H4 (cell line): ENCODE measurements at places on chromosomes 3 and 15. TPM values are rescaled to one million over a fixed set of nuclear protein-coding genes. Genes with fewer than 3 reads are reported as not detected.

- DNase-seq = no peak
Measured at GRCh38 chr3:53795789-53796560, 50.2 kb downstream of the CHDH start.

GRCh38 chr3:71542521-71543370 is 40.8 kb downstream of the FOXP1 start:
- DNase-seq = peak; percentile 64

GRCh38 chr15:95742836-95743235 is 587.7 kb upstream of the NR2F2 start:
- no peak for DNase-seq

DNA sequence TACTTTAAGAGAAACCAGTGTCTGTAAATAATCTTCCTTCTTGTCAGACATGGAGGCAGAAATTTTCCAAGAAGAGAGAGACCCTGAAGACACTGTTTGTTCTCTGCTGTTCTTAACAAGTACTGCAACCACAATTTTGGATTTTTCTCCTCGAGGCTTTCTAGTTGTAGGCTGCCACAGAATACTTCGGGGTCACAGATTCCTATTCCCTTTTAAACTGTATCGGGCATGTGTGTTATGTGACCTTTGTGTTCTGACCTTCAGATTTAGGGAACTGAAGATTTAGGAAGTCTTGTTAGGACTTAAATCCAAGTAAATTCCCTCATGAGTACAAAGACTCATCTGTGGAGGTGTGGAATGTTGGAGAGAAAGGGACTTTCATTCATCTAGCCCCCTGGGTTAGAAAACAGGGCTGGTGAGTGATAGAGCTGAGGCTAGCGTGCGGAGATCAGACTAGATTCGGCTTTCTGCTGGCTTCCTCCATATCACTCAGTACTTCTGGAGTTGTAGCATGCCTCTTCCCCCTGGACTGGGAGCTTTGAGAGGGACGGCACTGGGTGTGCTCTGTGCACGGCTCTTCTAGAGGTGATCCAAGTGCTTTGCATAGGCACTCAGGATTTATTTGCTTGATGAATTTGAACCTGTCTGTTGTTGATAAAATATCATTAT is 237.0 kb downstream of the LPP start:
- DNase-seq = no peak

DNA sequence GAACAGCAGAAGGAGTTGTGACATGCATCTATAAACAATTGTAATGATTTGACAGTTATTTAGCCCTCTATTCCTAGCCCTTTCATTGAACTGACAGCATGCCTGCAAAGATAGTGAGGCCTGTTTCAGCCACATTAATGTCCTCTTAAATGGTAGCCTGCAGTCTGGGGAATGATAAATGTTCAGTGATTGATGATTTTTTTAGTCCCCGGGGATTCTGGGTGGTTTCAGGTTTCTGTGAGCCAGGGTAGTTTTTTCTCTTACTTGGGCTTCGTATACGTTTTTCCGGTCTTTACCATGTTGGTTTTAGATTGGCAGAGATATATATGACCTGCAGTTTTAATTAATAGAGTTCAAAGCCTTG is 172.0 kb downstream of the TCF12 start:
- DNase-seq = no peak

- DNase-seq = no peak
Measured at GRCh38 chr3:62101488-62101887, 271.9 kb downstream of the FEZF2 start.

- no peak for DNase-seq
Measured at GRCh38 chr3:162122405-162122804, 625.8 kb downstream of the OTOL1 start.

- DNase-seq = no peak
Measured at GRCh38 chr15:61893146-61893545, 167.1 kb downstream of the VPS13C start.

DNA sequence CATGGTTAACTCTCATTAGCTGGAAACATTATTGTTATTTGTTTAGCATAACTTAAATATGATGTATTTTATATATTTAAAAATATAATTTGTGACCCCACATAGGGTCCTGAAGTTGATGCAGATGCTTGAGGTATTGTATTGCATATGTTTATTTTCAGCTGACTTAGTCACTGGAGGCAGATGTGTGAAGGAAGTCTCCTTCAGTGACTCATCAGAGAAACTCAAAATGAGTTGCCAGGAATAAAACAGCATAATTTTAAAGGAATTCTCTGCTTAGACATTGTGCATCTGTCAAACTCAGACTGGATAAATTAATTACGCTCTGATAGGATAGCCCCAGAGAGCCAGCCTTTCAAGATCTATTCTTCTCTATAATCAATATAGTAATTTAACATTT is 7.9 kb upstream of the OR4F6 start:
- peak; percentile 69 for DNase-seq

DNA sequence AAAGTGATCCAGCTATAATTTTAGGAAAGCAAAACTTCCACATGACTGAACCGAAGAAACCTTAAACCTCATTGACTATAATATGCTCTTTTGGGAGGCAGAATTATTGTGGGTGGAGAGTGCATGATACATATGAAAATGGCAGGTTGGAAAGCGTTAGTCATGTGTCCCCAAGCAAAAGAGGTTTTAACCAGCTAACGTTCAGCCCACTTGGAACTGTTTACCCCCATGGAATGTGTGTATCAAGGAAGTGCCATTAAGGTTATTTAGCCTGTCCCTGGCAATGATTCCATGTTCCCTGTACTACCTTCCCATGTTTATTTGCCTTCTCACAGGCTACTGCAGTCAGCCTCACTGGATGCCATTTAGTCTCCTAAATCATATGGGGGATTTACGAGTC is 44.1 kb upstream of the LRRC58 start:
- DNase-seq = no peak

DNA sequence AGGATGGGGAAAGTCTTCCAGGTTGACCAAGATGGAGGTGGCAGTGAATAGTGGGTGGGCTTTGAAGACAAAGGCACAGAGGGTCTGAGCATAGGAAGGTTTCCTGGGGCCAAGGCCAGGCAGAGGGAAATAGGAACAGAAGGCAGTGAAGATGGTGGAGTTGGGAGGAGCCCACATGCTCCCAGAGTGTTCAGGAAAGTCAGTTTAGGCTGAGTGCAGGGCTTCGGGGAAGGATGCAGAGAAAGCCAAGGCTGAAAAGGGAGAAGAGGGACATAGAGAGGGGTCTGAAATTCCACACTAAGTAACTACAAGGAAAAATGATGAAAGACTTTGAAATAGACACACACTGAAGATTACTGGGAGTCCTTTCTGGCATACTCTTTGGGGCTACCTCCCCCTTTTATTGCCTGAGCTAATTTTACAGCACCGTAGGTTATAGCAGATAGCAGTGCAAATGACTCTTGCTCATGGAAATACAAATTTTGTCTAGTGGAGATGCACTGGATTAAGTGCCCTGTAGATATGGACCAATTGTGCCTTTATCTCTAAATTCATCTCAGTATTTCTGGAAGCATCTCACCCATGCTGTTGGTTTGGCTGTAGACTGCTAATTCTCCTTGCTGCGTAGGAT is 3.8 kb downstream of the CX3CR1 start:
- no peak for DNase-seq

DNA sequence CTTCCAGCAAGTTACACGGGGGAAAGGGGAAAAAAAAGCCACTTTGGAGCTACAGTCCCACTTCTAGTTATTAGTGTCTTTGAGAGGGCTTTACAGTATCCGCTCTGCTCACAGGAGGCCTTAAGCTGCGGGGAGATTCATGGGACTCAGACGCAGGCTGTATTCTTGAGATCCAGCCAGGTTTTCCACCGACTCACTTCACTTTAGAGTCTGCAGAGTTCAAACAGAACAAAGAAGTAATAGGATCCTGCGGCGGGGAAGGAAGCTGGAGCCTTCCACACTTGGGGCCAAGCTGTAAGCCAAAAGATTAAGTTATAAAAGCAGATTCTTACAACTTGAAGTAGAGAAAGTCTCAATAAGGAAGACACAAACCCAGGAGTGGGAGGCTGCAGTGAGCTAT is 60.2 kb upstream of the FAM174B start:
- DNase-seq = no peak

DNA sequence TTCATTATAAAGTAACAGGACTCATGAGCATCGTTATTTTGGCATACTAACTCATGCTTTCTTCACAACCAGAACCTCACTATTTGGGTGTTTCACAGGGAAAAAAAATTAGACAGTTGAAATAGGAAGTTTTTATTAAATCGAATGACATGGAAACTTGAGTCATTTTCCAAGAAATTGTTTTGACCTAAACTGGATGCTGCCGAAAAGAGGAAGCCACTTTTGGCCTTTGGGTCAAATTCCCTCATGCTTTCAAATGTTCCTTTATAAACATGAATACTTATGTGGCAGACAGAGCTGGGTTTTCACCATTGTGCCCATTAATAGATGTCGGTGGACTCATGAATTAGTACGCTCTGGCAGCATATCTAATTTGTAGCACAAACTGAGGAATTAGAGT is 224.9 kb downstream of the MCTP2 start:
- no peak for DNase-seq

GRCh38 chr15:40217166-40217824 is 21.6 kb upstream of the PAK6 start:
- peak; percentile 55 for DNase-seq

DNA sequence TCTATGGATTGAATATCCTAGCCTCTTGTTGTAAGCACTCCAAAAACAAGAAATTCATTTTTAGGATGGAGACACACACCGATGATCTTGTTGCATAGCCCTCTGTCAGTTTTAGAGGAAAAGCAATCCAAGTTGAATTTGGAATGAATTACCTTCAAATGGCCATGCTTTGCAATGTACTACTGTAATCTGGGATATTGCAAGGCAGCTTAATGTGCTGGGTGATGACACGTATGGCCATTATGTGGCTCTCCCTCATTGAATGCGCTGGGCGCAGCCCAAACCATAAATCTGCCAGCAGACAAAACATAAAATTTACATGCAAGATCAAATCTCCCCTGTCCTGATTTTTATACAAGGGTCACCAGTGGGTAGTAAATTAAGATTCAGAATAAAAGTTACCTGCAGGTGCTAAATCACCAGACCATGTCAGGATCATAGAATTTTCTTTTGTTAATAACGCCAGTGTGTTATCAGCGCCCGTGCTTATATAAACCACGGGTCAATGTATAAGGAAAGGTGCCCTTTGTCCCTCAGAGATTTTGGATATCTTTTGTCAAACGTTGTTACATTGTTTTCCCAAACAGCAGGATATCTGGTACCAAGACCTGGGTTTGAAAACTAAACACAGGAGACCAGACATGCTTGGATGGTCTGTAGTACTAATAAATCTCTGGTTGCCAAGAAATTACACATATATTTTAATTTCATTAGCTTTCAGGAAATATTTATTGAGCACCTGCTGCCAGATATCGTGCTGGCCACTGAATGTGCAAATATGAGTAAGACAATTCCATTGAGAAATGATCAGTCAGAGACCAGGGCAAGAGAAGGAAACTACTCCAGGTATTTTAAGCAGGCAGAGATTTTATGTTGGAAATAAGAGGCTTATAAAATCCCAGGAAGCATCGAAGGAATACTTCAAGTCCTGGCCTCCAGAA is 237.1 kb downstream of the EBLN2 start:
- no peak for DNase-seq

- no peak for DNase-seq
Measured at GRCh38 chr3:133988631-133989161, 41.0 kb downstream of the SLCO2A1 start.

DNA sequence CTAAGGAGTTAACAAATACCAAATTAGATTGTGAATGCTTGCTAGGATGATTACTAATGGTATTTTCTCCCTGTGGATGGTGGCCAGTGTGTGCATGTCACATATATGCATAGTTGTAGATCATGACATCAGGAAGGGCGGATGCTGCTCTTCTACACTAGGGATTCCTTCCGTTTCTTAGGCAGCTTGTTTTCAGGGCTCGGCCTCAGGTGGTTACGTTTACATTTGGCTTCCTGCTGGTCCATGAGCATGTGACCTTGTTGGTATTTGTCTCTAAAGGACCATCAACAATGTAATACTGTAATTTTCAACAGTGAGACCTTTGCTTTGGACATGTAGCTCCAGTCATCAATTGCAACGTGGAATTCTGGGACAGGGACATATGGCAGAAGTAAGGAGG is 221.4 kb downstream of the NR1D2 start:
- no peak for DNase-seq

DNA sequence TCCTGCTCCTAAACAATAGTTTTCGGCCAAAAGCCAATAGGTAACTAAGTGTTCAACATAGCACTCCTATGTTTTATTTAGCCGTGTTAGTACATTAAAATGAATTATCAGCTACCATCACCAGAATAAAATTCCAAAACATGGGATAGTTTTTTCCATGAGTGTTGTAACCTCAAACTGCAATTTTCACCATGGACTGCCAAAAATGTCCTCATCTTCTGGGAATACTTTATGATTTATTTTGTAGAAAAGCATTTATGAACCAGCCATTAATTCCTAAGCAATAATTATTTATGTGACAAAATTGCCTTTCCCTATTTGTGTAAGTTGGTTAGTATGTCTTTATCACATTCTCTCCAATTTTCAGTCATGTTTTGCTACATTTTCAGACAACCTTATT is 438.1 kb downstream of the NAALADL2 start:
- no peak for DNase-seq

- DNase-seq = no peak
Measured at GRCh38 chr3:29128001-29128400, 152.9 kb upstream of the RBMS3 start.

- no peak for DNase-seq
Measured at GRCh38 chr3:39505866-39506742, 38.6 kb downstream of the MOBP start.

- DNase-seq = no peak
Measured at GRCh38 chr3:165725296-165725695, 111.9 kb downstream of the BCHE start.

- no peak for DNase-seq
Measured at GRCh38 chr15:61381501-61381900, 152.4 kb upstream of the RORA start.

- no peak for DNase-seq
Measured at GRCh38 chr3:19744047-19744446, 190.0 kb downstream of the EFHB start.

GRCh38 chr15:42104095-42104891 is 9.9 kb upstream of the PLA2G4D start:
- DNase-seq = no peak

GRCh38 chr3:16429086-16429485 is 84.4 kb downstream of the RFTN1 start:
- no peak for DNase-seq

- peak; percentile 46 for DNase-seq
Measured at GRCh38 chr3:196837819-196838420, 29.8 kb upstream of the SENP5 start.

COL8A1 gene
- 7.3 and 24.3 TPM in 2 replicates for total RNA-seq

VPS39 gene
- total RNA-seq = 23.5 and 26.6 TPM in 2 replicates

CSPG5 gene
- 0.93 and 1.5 TPM in 2 replicates for total RNA-seq

EFHB gene
- not detected in 2 replicates for total RNA-seq

TLR9 gene
- not detected in 2 replicates for total RNA-seq

ZNF502 gene
- total RNA-seq = 1.0 and 2.1 TPM in 2 replicates

PARP14 gene
- total RNA-seq = 42.7 and 60.5 TPM in 2 replicates

NR2E3 gene
- total RNA-seq = not detected in 2 replicates

C2CD4A gene
- not detected in 2 replicates for total RNA-seq

AHSG gene
- not detected in 2 replicates for total RNA-seq

RUBCN gene
- 6.3 and 7.5 TPM in 2 replicates for total RNA-seq

GOLGA8S gene
- total RNA-seq = not detected in 2 replicates
